ENCODE measurements at places on chromosomes 11 and 22.

DNA sequence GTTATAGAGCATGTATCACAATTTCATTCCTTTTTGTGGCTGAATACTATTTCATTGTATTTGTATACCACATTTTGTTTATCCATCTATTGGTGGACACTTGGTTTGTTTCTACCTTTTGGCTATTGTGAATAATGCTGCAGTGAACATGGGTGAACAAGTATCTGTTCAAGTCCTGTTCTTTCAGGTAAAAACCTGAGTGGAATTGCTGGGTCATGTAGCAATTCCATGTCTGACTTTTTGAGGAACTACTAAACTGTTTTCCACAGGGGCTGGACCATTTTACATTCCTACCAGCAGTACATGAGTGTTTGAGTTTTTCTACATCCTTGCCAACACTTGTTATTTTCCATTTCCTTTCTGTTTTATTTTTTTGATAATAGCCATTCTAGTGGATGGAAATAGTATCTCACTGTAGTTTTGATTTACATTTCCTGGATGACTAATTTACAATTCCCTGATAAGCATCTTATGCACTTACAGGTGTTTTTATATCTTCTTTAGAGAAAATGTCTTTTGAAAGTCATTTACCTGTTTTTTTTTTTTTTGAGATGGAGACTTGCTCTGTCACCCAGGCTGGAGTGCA is 12.2 kb downstream of the CABIN1 start:
- no peak for DNase-seq

DNA sequence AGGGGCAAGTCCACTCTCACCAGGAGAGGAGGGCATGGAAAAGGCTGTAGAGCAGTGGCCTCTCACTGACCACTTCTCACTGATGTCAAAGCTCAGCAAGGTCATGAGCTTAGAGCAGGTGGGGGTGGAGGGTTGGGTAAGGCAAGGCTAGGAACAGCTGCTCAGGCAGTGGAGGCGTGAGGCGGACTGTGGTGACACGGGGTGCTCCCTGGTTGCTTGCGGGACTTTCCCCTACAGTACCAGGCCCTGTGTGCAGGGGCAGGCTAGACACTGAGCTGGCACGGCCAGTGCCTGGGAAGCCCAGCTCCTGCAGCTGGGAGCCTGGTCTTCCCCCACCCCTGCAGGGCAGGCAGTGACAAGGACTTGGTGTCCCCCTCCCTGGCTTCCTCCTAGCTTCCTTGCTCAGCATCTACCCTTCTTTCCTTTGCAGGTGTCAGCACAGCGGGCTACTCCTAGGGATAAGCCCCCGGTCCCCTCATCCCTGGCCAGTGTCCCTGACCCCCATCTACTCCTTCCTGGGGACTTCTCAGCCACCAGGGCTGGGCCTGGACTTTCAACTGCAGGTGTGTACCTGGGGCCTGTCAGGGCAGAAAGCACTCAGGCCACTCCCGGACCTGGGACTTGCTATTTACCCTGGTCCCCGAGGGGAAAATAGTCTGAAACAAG is 45.6 kb downstream of the PISD start:
- no peak for DNase-seq

DNA sequence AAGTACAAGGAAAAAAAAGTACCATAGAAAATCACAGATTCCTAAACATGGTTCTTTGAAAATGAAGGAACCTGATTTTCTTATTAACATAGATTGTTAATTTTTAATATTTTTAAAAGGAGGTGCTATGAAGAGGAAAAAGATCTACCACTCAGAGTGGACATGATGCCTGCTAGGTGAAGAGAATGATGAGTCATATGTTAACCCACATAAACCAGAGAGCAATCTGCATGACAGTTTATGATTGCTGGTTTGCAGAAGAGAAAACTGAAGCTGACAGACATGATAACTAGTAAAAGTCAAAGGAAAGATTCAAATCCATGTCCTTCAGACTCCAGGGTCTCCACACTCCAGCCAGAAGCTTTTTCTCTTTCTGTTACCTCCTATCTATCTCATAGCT is 1231.7 kb downstream of the LRRC4C start:
- DNase-seq, result no peak

GRCh38 chr11:35106595-35106994 is 32.4 kb upstream of the CD44 start:
- no peak for DNase-seq

DNA sequence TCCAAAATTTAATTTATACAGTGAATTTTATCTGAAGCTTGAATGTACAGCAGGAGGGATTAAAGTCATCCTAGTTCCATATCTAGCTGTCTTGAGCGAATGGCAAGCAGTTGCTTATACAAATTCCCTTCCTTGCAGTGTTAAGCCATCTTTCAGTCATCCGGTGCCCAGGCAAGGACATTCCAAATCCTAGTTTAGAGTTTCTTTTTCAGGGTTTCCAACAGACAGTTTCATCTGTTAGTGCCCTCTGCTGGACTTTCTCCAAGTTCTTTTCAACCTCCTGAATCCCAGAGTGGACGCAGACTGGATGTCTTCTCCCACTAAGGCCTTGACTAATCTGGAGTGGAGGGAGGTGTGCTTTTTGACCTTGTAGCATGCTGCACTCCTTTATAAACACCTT is 45.4 kb downstream of the GRAMD1B start:
- DNase-seq, result no peak

- DNase-seq, result no peak
Measured at GRCh38 chr11:19702620-19703019, 10.0 kb upstream of the NAV2 start.

DNA sequence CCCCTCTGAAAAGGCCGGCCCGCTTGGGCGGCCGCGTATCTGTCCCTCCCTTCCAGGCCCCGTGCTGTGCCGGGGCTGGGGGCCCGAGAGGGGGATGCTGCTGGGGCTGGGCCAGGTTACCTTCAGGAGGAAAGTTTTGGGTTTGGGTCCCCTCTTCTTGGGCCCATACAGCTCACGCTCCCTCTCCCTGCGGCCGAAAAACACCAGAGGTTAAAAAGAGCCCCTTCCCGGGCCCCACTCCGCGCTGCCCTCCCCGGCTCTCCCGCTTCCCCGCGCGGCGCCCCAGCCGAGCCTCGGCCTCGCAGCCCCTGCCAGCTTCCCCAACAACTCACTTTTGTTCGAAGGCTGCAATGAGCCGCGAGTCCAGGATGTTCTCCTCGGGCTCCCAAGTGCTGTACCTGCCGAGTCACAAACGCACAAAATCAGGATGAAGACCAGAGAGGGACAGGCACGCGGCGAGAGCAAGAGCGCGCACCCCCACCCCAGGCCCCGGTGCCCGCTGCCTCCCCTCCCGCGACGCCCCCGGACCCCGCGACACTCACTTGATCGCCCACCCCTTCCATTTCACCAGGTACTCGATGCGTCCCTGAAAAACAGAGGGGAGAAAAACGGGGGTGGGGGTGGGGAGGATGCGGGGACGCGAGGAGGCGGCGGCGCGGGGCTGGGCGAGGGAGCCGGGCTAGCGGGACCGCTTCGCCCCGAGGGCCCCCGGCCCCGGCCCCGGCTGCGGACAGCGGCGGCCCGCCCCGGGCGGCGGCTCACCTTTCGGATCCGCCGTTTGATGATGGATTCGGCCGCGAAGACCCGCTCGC is 450 bp downstream of the CBX6 start:
- no peak for DNase-seq

Data from stimulated activated CD4-positive, alpha-beta T cell treated with anti-CD3 and anti-CD28 coated beads, Interleukin-15, amount 100 ng/mL, for 1 hour (primary cell).